Body of pancreas (tissue), 4 donors: ENCODE measurements at places on chromosomes 7 and 10.

DNA sequence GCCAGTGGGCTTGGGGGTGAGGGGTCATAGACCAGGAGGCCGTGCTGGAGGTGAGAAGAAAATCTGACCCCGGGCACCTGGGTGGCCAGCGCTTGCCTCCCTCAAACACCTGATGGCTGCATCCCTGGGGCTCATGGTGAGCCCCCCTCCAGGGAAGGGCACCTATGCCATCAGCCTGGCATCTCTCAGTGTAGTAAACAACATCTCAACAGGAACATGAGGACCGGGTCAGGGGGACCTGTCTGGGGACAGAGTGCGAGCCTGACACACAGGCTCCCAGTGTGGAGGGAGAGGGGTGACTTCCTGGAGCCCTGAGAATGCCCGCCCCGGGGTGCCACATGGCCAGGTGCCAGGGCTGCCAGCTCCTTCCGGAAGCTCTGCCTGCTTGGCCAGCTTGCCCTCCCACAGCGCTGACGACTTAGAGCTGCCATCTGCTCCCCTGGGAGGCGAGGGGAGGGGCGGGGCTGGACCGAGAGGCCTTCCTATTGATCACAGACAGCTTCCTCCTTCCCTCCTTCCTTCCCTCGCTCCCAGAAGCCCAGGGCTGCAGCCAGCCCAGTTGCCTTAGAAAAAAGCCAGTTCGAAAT, 12.3 kb downstream of the STX1A start:
- peak; percentile 75 for DNase-seq

DNA sequence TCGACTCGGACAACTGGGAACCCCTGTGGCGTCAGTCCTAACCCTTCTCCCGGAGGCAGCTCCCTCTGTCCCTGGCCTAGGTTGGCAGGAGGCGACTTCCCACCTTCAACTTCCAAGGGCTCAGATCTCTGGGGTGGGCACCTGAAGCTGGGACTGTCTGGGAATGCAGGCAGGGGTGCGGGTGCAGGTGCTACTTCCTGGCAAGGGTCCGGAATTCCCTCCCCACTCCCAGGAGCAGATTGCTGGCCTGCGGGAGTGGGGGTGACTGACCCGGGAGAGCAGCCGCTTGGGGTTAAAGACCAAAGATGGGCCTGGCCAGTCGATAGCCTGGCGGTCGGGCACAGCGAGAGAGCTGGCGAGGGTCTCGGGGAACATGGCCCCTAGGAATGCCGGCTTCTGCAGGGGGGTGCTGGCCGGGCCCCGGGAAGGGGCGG, 387 bp downstream of the EPHA1 start:
- no peak for DNase-seq

GRCh38 chr7:51228386-51228958, 88.1 kb downstream of the COBL start:
- DNase-seq = no peak

GRCh38 chr7:49037346-49038210, 113.2 kb downstream of the CDC14C start:
- no peak for DNase-seq

- no peak for DNase-seq
Observed at GRCh38 chr10:70899096-70899495, 10.7 kb upstream of the PCBD1 start.
